NCI-H1436 treated with DMSO at 0.1 percent for 48 hours (cell line): ENCODE measurements at places on chromosomes 1 and 21.

DNA sequence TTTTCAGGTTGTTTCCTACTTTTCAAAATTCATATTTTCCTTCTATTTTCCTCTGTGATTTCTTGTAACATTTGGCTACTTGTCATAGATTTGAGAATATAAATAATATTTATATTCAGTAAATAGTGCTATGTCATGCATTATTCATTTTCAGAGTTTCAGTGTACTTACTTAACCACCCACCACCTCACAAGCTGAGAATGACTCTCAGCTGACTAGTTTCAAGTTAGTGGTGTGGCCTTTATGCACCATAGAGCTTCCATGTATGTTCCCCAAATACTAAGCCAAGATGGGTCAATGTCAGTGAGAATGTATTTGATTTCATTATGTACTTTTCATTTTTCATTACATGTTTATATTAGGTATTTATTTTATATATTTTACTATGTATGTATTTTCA is 56.9 kb upstream of the RGS1 start:
- no peak for DNase-seq

DNA sequence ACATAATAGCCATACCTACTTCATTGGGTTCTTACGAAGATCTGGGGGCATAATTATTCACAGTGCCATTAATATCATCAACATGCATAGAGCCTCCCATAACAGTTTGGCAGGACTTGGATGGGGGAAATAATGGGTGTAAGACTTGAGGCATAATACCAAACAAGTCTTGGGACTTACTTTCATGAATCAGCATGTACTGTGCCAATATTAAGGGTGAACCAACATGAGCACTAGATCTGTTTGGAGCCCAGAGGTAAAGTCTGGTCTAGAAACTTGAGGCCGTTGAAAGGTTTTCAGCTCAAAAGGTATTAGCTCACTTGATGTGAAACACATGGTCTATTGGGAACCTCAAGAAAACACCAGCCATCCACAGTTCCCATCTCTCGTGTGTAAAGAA is 56.7 kb upstream of the ZC3H11B start:
- no peak for DNase-seq

GRCh38 chr1:80799457-80799856 is 1001.3 kb upstream of the ADGRL2 start:
- no peak for DNase-seq

DNA sequence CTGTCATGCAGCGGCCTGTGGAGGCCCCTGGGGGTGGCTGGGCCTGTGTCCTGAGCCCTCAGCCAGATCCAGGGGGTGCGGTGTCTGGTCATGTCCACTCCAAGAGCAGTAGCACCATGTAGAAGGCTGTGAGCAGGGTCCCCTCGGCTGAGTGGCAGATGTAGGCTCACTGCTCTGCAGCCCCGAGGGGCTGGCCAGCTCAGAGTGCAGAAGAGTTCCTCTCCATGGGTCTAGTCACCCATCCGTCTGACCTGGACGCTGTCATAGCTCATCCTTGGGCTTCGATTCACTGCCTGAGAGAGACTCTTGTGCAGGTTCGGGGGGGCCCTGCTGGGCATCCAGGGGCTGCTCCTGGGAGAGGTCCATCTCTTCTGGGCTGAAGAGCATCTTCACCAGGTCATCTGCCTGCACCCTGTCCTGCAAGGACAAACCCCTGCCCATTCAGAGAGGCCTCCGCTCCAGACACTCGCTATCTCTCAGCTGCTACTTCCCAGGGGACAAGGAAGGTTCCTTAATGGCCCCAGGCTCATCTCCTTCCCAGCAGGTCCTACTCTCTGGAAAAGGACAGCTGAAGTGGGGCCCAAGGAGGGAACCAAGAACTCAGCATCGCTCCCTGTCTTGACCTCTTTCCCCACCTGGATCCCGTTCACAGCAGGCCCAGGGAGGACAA is 6.5 kb upstream of the CLDN19 start:
- no peak for DNase-seq

DNA sequence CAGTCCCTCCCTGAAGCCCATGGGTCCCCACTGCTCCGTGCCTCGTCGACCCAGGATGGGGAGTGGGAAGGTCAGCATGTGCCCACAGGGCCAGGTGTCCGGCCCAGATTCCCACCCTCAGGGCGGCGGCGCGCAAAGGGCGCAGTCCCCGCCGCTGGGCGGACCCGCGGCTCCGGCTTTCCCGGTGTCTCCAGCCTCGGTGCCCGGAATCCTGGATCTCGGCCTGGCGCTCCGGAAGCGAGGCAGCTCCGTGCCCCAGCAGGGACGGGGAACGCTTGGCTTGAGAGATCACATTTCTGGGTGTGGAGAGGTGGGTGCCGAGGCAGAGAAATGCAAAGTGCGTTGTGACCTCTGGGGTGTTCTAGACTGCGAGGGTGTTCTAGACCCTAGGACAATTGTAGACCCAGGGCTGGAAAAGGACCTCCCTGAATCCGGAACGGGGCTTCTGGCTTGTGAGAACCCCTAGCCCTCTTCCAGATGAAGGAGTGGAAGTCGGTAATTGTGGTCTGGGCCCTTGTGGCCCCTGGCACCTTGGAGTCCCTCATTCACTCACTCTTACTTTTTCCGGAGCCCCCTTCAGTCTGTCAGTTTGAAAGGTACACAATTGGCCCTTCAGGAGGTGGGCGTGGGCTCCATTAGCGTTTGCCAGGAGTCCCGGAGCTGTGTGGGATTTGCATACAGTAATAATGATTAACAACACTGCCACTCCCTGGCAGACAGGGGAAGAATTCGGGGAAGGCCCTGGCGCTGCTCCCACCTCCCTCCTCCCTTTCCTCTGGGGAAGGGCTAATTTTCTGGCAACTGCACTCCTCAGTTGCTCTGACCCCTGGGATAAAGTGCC is 1.6 kb upstream of the KCND3 start:
- peak; percentile 60 for DNase-seq

- DNase-seq: no peak
These were observed 90.7 kb upstream of the GFI1 start for GRCh38 chr1:92577261-92577895.

DNA sequence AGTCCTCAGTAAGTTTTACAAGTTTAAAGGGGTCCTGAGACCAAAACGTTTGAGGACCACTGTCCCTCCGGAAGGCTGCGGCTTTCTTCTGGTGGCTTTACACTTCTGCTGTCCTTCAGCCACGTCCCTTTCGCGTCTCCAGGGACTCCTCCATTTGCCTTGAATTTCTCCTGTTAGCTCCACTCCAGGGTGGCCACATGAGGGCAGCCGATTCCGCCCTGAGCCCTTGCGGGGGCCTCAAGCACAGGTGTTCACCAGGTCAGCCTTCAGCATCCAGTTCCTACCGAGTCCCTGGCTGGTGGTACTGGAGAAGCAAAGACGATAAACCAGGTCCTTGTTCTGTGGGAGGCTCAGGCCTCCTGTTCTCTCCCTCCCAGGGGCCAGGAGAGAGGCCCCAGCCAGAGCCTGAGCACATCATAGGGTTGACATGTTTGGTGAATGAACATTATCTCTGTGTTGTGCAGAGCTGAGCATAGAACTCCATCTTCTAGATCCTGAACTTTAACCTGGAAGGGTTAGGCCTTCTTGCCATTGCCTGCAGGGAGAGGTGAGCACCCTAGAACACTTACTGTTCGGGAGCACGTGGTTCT is 27.4 kb upstream of the COQ8A start:
- DNase-seq: no peak

DNA sequence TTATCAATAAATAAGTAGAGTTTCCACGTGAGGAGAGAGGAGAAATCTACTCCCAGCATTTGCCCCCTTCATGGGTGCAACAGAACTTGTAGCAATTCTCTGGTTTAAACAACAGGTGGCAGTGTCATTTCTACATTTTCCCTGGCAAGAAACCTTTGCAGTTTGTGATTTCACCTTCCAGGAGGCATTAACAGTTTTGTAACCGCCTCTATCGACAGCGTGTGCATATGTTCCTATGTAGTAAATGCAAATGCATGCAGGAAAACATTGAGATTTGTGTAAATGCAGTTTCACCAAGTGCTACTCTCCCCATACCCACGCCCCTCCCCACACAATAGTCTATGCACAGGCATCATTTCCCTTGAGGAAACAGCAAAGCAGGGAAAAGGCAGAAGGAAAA is 494.7 kb downstream of the SMYD3 start:
- DNase-seq: peak; percentile 43

- DNase-seq: no peak
These were observed 158.9 kb upstream of the COA6 start for GRCh38 chr1:234214129-234214910.

- no peak for DNase-seq
These were observed 24.8 kb downstream of the LYPD8 start for GRCh38 chr1:248730507-248731335.

DNA sequence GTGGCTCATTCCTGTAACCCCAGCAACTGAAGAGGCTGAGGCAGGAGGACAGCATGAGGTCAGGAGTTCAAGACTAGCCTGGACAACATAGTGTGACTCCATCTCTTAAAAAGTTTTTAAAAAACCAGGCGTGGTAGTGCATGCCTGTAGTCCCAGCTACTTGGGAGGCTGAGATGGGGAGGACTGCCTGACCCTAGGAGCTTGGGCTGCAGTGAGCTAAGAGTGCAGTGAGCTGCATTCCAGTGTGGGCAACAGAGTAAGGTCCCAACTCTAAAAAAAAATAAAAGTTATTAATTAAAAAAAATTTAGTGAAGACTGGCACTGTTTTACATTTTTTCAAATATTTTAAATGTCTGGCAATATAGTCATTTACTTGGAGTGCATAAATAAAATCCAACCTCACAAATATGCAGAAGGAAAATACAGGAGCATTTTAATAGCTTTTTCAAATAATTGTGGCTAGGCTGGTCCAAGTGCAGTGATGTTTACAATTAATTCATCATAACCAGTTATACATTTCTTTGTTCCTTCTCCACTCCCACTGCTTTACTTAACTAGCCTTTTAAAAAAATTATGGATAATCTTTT is 10.8 kb downstream of the ZBTB8OS start:
- DNase-seq: no peak

- DNase-seq: no peak
These were observed 25.3 kb downstream of the TFF3 start for GRCh38 chr21:42289926-42290325.

GRCh38 chr1:115953180-115953579 is 23.1 kb upstream of the SLC22A15 start:
- no peak for DNase-seq

- no peak for DNase-seq
These were observed 3.9 kb downstream of the TBX15 start for GRCh38 chr1:118984086-118984721.

DNA sequence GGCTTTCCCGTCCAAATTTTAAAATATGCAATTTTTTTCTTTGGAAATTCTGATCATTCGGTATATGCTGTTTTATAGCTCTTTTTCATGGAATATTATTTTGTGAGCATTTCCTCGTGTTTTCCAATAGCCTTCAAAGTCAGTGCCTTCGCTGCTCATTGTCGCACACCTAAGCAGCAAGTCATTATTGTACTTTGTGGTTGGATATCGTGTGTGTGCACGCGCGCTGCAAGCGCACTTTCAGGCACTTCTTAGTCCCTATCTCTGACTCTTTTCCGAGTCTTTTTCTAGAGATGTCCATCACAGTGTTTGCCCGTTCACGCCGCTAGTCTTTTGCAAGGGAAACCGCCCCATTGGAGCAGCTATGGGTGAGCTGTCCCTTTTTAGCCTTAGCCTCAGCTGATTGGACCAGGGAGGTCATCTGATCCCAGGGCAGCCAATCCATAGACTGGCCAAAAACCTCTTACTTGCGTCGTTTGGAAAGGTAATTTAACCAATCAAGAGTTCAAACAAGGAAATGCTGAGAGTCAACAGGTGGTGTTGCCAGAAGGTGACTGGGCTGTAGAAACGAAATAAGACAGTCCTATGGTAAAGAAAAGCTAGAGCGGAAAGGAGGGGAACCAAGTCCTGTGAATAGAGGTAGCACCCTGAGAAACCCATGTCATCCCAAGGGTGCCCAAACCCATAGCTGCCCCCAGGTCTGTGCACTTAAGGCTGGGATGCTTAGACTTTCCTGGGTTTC is 710 bp upstream of the HYI start:
- DNase-seq: peak; percentile 96

DNA sequence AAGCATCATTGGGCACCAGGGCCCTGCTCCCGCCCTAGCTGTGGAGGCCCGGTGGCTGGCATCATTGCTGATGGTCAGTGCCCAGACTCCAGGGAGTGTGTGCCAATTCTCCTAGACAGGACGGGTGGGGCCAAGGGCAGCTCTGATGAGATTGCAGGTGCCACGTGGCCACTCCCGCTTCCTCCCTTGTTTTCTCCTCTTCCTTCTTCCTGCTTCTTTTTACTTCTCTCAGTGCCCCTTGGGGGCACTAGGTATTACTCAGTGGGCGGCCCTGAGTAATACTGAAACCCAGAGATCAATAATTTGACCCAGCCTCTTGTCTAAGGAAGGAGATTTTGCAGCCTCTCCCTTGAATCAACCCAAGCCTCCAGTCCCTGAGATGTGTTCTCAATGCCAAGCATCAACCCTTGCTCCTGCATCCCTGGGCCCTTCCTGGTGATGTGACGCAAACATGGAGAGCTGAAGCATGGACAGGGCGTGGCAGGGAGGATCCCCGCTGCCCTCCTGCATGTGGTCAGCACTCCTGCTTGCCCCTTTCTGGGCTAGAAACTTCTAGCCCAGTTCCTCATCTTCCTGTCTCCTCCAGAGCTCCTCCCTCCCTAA is 32.4 kb downstream of the CDK18 start:
- no peak for DNase-seq

DNA sequence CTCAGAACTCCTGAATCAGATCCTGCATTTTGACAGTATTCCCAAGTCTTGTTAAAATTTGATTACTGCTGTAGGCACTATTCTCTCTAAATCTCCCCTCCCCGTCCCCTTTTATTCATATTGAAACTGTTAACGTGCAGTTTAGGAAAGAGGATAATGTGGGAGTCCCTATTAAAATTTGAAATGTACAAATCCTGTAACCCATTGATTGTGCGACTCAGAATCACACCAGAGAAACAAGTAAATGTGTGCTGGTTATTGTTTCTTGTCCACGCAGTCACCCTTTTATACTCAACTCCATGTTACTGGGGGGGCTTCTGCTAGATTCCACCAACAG is 584 bp upstream of the LTN1 start:
- no peak for DNase-seq

DNA sequence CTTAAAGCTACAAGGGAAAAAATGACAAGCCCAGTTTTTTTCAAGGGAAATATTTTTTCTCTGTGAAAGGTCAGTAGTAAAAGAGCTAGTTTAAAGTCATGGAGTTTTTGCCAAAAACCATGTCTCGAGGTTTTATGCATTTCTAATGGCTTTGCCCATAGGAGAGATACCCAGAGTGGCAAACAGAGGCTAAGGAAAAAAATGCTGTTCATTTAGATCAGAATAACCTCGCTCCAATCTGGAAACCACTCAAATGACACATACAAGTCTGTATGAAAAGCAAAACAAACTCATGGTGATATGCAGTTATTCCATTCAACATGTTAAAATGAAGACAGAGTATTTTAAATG is 36.9 kb upstream of the EDEM3 start:
- DNase-seq: no peak
